ENCODE measurements at places on chromosomes 2 and 18.

DNA sequence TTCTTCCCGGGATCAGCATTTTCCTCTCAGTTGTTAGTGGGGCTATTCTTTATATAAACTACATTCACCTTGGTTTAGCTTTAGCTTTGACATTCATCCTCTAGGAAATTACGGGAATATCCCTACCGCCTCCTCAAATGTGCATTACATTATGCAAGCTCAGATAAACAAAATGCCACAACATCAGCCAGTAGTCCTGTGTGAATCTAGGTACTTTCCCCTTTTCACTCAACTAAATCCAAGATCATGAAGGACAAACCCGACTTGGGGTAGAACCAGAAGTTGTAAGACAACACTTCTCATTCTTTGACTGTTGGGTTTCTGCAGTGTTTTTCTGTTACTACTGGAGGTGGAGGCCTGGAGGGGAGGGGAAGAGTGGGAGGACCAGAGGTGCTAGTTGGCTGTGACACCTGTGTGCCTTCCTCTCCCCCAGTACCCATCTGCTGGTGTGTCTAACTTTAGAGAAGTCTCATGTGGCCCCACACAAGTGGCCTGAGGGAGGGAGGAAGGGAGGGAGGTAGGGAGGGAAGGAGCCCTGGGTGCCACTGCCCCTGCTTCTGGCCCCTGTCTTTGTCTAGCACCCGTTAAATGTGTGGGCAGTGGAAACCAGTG, 84.8 kb upstream of the BCL2L11 start:
- peak; percentile 73 for DNase-seq

DNA sequence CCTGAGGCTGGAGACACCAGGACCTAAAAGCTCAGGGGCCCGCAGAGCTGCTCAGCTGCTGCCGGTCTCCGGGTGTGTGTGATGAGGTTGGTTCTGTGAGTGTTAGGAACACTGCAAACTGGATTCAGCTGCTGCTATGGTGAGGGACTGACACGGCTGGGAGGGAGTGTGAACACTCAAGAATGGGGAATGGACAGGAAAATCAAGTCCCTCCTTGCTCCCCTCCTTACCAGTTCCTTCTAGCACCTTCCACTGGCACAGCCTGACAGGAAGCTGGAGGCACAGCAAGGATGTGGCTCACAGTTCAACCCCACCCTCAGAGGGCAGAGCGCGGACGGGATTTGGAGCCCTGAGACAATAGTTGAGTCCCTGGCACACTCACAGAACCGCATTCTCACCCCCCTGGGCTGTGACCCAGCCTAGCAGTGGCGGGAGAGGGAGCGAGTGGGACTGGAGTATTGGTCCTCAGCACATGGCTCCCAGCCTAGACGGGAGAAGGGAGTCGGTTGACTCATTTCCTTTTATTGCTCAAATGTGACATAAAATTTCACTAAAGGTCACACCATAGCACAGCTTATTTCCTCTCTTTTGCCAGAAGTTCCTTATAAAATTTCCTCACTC, 42.5 kb downstream of the LRRC30 start:
- DNase-seq, result peak; percentile 84

- peak; percentile 47 for DNase-seq
These were observed 9.0 kb upstream of the SCN9A start for GRCh38 chr2:166384774-166385173.

DNA sequence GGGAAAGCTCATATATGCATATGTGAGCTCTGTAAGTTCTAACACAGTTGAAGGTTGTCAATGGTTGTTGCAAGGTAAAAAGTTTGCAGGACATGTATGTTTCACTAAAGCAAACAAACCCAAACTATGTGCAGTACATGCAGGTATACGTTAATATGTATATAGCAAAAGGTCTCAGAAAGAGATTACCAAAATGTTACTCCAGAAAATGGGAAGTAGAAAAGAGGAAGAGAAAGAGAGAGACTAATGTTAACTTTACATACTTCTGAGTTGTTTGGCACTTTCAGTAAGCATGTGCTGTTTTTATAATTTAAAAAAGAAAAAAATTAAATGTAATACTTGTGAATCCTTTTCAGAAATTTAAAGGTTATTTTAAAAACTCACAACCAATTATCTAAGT, 32.8 kb upstream of the PEX13 start:
- DNase-seq, result peak; percentile 11

GRCh38 chr18:23113576-23113975, 21.7 kb upstream of the CABLES1 start:
- DNase-seq, result no peak

DNA sequence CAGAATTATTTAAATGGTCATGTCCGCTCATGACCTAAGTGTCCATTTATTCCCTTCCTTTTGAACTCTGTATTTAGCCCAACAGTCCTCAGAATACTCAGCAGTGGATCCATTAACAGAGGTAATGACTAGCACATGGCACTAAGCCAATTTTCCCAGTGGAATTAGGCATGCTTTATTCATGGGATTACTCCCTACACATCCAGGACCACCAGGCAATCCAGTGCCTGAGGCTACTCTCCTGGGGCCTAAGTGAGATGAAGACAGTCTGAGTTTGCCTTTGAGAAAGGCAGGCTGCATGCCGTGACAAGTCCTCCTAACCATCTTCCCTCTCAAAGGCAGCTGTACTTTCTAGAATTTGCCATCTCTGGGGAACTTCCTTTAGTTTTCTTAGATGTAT, 128.6 kb downstream of the SPOPL start:
- no peak for DNase-seq

GRCh38 chr18:79496978-79497637, 101.4 kb downstream of the NFATC1 start:
- no peak for DNase-seq

GRCh38 chr2:12006850-12007249, 260.4 kb downstream of the LPIN1 start:
- DNase-seq, result no peak

GRCh38 chr2:150548527-150548926, 61.1 kb upstream of the RND3 start:
- no peak for DNase-seq

DNA sequence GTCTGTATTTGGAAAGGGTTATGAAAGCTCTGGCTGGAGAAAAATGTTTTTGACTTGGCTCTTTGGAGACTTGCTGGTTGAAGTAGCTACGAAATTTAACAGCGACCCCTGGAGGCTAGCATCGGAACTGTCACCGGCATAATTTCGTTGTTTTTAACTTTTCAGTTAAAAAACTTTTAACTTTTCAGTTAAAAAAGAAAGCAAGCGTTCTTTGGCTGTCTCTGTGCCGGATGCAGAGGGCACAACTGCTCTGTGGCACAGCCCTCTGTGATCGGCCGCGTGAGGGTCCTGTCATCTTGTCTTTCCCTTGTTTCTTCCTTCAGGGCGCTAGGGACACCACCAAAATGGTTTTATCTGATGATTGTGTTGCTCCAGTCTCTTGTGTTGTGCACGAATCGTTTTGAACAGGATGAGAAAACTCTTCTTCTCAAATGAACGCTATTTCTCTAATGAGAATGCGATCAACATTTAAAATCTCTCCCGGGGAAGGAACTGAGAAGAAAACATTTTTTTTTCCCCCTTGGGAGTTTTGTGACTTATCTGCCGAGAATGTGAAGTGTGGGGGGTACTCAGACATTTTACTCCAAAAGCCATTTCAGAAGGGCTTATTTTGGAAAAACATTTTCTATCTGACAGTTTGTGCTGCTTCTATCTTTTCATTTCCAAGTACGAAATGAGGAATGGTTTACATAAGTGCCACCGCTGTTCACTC, 57.1 kb downstream of the ADCYAP1 start:
- peak; percentile 38 for DNase-seq

- DNase-seq, result no peak
These were observed 501.8 kb upstream of the RAB12 start for GRCh38 chr18:8107426-8107825.

- DNase-seq, result peak; percentile 55
These were observed 28.8 kb downstream of the COLEC12 start for GRCh38 chr18:471716-472115.

DNA sequence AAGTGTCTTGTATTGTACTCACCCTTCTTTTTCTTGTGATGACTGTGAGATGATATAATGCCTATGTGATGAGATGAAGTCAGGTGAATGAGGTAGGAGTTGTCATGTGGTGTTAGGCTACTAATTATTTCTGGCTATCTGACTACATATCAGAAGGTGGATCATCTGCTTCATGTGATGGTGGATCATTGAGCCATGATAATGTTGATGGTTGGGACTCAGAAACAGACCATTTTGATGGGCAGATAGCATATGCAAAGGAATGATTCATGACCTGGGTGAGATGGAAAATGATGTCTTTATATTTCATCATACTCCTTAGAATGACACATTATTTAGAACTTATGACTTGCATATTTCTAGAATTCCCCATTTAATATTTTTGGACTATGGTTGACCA, 19.5 kb downstream of the ANKRD30B start:
- DNase-seq, result no peak

DNA sequence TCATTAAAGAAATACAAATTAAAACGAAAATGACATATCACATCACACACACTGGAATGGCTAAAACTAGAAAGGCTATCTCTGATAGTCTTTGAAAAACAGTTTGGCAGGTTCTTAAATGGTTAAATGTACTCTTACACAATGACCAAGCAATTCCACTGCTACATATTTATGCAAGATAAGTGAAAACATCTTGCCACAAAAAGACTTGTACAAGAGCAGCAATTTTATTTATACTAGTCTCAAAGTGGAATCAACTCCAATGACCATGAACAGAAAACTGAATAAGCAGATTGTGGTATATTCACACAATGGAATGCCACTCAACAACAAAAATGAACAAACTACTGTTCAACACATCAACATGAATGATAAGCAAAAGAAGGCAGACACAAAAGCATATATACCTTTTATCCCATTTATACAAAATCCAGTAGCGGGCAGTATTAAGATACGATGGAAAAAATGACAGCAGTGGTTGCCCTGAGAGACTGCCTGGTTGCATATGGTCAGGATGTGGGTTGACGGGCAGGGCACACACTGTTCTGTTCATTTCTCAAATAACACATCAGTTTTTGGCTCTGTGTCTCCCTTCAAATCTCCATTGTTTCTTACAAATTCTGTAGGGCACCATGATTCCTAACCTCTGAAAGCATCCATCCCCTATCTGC, 25.4 kb downstream of the SP100 start:
- DNase-seq, result no peak

- DNase-seq, result no peak
These were observed 128.0 kb upstream of the MAP3K20 start for GRCh38 chr2:172947461-172948153.

DNA sequence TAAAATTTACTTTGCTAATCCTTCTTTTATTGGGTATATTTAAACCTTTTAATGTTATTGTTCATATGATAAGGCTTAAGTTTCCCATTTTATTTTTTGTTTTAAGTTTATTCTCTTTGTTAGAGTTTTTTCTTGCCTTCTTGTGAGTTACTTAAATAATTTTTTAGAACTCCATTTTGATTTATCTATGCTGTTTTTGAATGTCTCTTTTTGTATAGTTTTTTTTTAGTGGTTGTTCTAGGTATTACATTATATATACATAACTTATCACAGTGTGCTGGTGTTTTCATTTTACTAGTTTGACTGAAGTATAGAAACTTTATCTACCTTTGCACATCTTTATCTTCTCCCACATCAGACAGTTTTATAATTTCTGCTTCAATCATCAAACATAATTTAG, 49.4 kb upstream of the TGFA start:
- DNase-seq, result no peak

DNA sequence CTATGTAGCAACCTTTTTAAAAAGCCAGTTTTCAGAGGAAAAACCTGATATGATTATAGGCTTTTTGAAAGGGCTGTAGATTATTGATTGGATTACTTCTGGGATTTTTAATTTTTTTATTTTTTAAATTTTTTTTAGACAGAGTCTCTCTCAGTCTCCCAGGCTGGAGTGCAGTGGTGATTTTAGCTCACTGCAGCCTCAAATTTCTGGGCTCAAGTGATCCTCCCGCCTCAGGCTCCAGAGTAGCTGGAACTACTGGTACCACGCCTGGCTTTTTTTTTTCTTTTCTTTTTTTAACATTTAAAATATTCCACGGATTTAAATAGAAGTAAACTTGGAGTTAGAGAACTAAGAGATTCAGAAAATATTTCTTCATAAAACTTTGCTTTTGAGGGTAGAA, 1.2 kb downstream of the MRPL19 start:
- peak; percentile 10 for DNase-seq

DNA sequence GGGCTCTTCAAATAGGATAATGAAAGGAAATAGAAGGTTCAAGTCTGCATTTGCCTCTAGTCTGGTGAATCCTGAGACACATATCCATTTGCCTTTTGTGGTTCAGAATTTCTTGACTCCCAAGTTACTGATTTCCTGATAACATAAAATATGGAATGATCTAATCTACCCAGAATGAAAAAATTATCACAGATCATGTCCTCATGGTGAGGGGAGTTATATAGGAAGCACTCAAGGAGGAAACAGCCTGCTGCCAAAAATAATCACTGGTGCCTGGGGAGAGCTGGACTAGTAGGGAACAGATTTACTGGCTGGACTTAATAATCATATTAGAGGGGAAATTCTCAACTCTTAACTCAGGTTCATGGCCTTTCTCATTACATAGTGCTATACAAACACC, 95.5 kb upstream of the STK17B start:
- peak; percentile 26 for DNase-seq

- DNase-seq, result no peak
These were observed 129.1 kb upstream of the ALKAL2 start for GRCh38 chr2:417006-417405.

GRCh38 chr2:240387669-240388358, 47.6 kb upstream of the GPC1 start:
- DNase-seq, result no peak
